ENCODE measurements at places on chromosomes 6 and 20.

DNA sequence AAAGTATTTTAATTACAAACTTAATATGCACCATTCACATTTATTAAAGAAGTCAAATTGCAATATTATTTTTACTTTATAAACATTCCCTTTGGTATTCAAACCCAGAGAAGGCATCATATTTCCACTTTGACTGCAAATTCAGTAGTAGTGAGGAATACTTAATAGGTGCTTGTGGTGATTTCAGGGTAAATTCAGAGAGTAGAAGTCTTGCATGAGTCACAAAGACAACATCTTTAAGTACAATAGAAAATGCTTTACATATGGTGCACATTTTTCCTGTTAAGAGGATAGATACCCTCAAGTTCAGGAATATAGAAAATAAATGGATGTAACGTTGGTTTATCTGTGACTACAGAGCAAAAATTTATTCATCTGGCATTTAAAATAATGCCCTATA lies 390.2 kb downstream of the TENT5A start:
- DNase-seq = no peak

- no peak for DNase-seq
Observed at GRCh38 chr6:1798303-1798964, 188.7 kb downstream of the FOXC1 start.

- DNase-seq = no peak
Observed at GRCh38 chr6:154555073-154555677, 44.7 kb upstream of the CNKSR3 start.

DNA sequence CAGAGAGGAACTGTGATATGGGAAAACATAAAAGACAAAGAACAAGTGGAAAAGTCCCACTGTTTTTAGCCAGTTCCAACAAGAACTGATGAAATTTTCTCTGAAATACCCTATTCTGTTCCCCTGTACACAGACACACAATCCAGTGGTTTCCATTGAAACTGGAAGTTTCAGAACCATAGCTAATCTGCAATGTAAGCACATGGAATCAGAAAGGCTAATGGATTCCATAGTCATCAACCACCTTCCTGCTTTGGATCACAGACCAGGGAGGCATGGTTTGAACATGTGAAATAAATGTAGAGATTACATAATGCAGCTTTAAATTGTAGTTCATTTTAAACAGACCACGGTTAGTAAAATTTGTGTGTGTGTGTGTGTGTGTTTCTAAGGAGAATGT lies 242.1 kb downstream of the GJA1 start:
- no peak for DNase-seq

DNA sequence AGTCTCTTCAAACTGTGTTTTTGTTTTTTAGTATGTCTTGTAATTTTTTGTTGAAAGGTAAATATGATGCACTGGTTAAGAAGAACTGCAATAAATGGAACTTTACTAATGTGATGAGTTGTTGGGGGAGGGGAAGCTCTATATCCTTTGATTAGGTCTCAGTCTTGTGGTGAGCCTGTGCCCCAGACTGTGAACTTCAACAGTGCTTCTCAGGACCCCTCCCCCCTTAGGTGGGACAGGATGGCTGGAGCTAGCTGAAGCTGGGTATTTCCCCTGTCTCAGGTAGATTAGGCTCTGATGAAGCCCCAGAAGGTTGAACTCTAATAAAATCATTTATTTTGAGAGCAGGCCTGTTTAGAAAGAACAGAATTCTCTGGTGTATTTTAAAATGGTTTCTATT lies 31.4 kb upstream of the TASP1 start:
- DNase-seq = no peak

GRCh38 chr6:146871611-146872425 lies 273.0 kb downstream of the ADGB start:
- DNase-seq = no peak

DNA sequence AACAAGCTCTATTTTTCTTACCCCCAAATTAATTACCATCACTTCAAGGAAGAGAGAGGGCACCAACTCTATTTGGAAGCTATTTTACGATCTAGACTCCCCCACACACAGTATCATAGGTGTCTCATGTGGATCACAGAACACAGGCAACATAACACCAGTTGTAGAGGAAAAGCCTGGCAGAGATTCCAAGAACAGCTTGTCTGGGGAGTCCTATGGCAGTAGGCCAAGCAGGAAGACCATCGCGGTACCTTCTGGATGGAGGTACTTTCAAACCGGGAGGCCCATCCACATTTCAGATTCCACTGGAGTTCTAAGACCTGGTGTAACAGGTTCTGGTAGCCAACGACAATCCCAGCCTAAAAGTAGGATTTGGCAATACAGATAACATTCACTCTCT lies 37.6 kb upstream of the SPDEF start:
- no peak for DNase-seq

- no peak for DNase-seq
Observed at GRCh38 chr20:25584905-25585704, at the start of gene NINL. Gene NINL, minus strand, starts transcription at chr20:25585531. Its CDS starts 58,944 bp downstream, at chr20:25526587.

- DNase-seq = no peak
Observed at GRCh38 chr6:112180095-112180820, 74.1 kb downstream of the LAMA4 start.
